Endothelial cell (in vitro differentiated cells): ENCODE measurements at places on chromosomes 12 and 14. TPM values are rescaled to one million over a fixed set of nuclear protein-coding genes. Genes with fewer than 3 reads are reported as not detected.
A peak's percentile ranks its signal among the peaks of the same experiment; 100 is the strongest.

DNA sequence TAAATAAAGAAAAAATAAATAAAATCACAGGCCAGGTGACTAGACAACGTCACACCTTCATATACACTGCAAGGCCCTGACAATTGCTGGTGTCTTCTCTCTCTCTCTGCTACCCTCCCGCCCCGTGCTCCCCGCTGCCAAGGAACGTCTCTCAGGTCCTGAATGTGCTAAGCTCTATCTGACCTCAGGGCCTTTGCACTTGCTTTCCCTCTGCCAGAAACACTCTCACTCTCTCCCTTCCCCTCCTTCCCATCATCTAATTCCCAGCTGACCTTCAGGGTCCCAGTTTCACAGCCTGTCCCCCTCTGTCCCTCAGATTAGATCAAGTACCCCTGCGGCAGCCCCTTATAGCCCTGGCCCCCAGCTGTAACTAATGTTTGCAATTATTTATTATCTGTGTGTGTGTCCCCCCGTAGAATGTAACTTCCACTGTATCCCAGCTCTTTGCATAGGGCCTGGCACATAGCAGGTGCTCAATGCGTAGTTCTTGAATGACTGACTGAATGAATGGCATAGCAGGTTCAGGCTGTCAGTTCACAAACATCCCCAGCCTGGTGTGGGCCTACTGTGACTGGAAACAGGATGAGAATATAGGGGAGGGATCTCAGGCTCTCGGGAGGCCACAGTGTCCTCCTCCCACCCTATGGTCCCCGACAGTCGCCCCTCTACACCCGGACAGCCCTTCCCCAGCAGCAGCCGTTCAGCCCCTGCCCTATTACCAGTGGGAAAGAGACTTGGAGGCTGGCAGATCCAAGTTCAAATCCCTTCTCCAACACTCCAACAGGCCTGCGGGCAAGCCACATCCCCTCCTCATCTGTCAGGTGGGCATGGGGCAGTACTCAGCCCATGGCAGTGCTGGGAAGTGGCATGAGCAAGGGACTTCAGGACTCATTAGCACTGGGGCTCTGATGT is 6.6 kb downstream of the BEGAIN start:
- H3K27ac ChIP-seq, result no peak overlapping the region
- DNase-seq, result no peak
- peaks cover 9% of the 10 kb centered on the region for H3K27me3 ChIP-seq
- H3K4me3 ChIP-seq, result no peak overlapping the region
- H3K4me1 ChIP-seq, result no peaks in the 10 kb centered on the region

RASSF9 gene
- 2.2 TPM for total RNA-seq

DNA sequence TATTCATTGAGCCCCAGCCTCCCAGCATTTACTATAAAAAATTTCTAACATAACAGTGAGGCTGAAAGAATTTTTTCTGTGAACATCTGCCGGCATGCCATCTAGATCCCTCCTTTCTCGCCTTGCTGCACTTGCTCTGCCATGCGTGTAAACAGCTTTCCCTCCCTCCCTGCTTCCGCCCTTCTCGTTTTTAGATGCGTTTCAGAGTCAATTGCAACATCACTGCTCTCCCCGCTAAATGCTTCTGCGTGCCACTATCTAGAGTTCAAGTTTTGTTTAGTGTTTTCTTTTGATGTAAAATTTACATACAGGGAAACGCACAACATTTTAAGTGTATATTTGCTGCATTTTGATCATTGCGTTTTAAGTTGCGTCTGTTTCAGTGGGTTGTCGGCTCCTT is 83.6 kb downstream of the CCDC92 start:
- H3K27me3 ChIP-seq, result peaks cover 13% of the 10 kb centered on the region
- no peak overlapping the region for H3K27ac ChIP-seq
- peaks cover 7% of the 10 kb centered on the region for H3K4me1 ChIP-seq
- H3K36me3 ChIP-seq, result no peaks in the 10 kb centered on the region

EPS8 gene
- total RNA-seq, result 2.7 TPM

AQP6 gene
- total RNA-seq, result not detected

DNA sequence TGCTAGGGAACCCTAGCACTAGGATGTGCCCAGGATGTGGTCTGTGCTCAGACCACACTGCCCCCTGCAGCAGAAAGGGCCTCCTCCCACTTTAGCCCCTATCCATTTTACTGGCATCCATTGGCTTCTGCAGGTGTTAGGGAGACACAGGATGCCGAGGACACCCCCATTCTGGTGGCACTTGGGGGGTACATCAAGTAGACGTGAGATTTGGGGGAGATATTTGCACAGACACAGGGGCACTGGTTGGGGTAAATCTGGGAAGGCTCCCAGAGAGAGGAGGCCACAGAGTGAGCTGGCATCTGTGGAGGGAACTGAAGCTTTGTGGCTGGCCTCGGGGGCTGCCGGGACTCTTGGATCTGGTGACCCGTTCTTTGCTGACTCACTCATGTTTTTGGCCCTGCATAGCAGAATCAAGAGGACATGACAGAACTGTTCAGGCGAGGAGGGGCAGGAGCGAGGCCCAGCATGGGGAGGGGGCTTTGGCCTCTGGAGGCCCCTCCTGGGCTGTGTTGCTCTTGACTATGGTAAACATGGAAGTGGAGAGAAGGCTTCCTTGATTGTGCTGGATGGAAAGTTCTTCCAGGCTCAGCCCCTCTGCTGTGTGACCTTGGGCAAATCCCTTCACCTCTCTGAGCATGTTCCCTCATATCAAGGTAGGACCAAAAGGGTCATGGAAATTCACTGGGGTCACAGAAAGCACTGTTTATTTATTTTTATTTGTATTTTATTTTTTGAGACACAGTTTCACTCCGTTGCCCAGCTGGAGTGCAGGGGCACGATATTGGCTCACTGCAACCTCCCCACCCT is 1.8 kb downstream of the PLBD2 start:
- H3K36me3 ChIP-seq, result no peaks in the 10 kb centered on the region
- DNase-seq, result no peak
- H3K4me3 ChIP-seq, result no peak overlapping the region

OTOGL gene
- 0.31 TPM for total RNA-seq

DNA sequence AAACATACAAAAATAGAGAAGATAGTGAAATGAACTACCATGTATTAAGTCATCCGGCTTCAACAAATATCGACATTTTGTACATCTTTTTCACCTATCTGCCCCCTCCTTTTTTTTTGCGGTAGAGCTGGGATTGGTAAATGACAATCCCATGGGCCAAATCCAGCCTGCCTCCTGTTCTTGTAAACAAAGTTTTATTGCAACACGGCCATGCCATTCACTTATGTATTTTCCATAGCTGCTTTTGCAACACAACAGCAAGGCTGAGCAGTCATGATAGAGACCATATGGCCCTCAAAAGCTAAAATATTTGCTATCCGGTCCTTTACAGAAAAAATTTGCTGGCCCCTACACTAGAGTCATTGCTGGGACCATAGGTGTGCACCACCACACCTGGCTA is 58.1 kb upstream of the PLEKHG3 start:
- DNase-seq, result no peak
- H3K27ac ChIP-seq, result peak overlapping the region; percentile 99
- peaks cover 6% of the 10 kb centered on the region for H3K27me3 ChIP-seq
- peaks cover 28% of the 10 kb centered on the region for H3K4me1 ChIP-seq

DNA sequence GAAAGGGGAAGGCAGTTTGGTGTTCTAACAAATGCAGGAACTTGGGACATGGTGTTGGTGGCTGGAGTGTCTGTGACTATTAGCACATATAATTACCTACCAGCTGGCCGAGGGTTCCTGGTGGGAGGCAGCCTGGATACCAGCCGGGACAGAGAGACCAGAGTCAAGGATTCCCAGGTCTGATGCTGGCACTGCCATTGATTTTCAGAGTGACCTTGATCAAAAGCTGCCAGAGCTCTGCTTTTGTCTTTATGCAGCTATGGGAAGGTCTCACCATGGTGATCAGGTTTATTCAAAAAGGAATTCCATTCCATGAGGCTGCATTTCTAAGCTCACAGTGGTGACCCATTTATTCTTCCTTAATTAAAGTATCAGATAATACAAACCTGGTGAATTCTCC is 101.0 kb upstream of the PWP1 start:
- H3K4me1 ChIP-seq, result no peaks in the 10 kb centered on the region
- peaks cover 18% of the 10 kb centered on the region for H3K27me3 ChIP-seq
- no peak for DNase-seq

GRCh38 chr14:33934938-33935337 is 15.9 kb downstream of the EGLN3 start:
- H3K4me3 ChIP-seq, result no peak overlapping the region
- H3K27me3 ChIP-seq, result no peaks in the 10 kb centered on the region
- DNase-seq, result no peak
- H3K36me3 ChIP-seq, result no peaks in the 10 kb centered on the region
- peaks cover 45% of the 10 kb centered on the region for H3K4me1 ChIP-seq
- H3K27ac ChIP-seq, result no peak overlapping the region

DNA sequence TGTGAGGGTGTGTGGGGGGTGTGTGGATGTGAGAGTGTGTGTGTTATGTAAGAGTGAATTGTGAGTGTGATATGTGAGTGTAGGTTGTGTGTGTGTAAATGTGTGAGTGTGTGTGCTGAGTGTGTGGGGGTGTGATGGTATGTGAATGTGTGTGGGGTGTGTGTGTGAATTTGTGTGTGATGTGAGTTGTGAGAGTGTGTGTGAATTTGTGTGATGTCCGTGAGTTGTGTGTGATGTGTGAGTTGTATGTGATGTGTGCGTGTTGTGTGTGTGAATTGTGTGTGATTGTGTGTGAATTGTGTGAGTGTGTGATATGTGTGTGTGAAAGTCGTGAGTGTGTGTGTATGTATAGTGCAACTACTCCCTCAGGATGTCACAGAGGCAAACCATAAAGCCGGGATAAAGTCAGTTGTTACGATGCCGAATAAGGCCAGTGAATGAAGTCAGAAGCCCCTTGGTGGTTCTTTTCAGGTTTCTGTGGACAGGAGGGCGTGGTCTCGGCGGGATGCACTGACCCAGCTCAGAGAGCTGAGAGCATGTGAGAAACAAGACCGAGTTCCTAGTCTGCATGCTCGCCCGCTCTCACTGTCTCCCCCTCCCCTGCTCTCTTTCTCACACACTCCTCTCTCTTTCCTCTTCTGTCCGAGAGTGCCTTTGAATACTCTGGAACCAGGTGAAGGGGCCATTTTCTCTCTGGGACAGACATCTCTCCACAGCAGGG is 71.8 kb upstream of the MAX start:
- no peak overlapping the region for H3K27ac ChIP-seq
- H3K4me1 ChIP-seq, result peaks cover 4% of the 10 kb centered on the region
- H3K36me3 ChIP-seq, result no peaks in the 10 kb centered on the region
- H3K27me3 ChIP-seq, result no peaks in the 10 kb centered on the region
- no peak for DNase-seq
- H3K4me3 ChIP-seq, result no peak overlapping the region

DNA sequence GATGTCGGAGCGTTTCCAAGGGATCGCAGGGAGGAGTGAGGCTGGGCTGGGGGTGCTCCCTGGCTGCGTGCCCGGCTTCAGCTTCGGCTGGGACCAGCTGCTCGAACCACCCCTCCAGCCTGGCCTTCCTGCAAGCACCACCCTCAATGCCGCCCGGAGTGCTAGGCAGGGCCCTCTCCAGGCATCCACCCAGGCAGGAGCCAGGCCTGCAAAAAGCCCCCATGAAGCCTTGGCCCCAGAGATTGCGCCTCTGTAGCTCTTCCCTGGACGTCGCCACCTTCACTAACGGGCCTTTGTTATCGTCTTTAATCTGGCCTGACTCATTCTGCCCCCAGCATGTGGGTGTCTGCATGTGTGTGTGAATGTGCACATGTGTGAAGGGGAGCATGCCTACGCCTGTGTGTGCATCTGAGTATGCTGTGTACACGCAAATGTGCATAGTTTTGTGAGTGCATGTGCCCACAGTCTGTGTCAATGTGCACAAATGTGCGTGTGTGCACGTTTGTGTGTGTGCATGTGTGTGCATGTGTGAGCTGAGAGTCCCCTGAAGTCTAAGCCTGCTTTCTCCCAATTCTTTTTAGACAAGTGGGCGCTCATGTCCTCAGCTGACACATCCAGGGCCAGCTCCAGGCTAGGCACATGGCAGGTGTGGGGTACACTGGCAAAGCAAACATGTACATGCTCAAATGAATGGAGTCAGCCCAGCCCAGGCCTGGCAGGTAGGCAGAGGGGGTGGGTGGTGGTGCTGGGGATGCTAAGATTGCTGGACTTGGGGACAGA is 195.4 kb upstream of the C14orf180 start:
- H3K36me3 ChIP-seq, result peaks cover 6% of the 10 kb centered on the region
- no peak overlapping the region for H3K4me3 ChIP-seq
- no peak overlapping the region for H3K27ac ChIP-seq
- DNase-seq, result no peak
- H3K4me1 ChIP-seq, result no peaks in the 10 kb centered on the region

MYF5 gene
- total RNA-seq, result not detected

DNA sequence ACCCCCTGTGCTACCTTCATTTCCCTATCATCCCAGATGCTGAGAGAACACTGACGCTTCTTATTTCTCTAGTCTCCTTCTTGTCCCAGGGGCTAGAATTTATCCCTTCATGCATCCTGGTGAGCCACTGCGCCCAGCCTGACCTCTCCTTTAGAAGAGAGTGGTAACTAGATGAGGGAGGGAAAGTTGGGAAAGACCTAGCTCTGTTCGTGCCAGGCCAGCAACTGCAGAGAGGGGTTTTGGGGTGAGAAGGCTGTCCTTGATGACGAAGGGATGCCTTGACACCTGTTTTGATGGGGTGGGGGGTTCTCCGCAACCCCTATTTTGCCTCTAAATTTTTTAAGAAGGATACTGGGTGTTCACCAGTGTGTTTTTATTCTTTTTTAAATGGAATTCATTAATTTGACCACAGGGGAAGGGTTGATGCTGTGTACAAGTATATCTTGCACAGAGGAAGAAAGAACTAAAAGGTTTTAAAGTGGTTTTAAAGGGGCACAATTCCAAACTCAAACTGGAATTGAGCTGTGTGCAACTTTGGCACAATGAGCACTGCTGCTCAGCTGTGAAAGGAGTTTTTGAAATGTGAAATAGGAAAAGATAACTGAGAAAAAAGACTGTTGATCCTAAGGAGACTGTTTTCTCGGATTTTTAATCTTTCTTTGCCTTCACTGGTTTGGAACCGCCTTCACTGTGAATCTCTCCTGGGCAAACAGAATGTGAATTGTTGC is 7.0 kb upstream of the MMP19 start:
- DNase-seq, result no peak
- H3K4me1 ChIP-seq, result peaks cover 17% of the 10 kb centered on the region
- no peak overlapping the region for H3K4me3 ChIP-seq
- H3K27me3 ChIP-seq, result peaks cover 3% of the 10 kb centered on the region

- peaks cover 30% of the 10 kb centered on the region for H3K4me1 ChIP-seq
- H3K27me3 ChIP-seq, result peaks cover 3% of the 10 kb centered on the region
- no peak overlapping the region for H3K4me3 ChIP-seq
- H3K36me3 ChIP-seq, result peaks cover 9% of the 10 kb centered on the region
These were observed 10.7 kb downstream of the PCNX4 start for GRCh38 chr14:60102389-60102788.

DNA sequence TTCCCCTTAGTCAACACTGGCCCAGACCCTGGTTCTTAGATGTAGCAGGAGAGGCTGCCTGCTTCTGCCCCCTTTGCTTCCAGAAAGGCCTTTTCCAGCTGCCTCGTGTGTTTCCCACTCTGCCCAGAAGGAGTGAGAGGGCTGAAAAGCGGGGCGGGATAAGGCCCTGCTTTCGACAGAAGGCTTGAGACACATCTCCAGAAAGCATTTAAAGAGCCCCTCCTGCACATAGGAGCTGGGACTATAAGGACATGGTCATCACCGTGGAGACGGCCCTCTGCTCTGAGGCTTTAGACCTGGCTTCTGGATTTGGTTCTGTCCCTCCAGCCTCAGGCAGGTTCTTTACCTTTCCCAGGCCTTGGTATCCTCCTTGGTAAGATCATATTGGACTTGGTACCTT is 11.9 kb downstream of the CALM1 start:
- H3K27me3 ChIP-seq, result peaks cover 1% of the 10 kb centered on the region
- H3K36me3 ChIP-seq, result peaks cover 25% of the 10 kb centered on the region
- DNase-seq, result no peak
- H3K4me1 ChIP-seq, result peaks cover 5% of the 10 kb centered on the region

SALL2 gene
- total RNA-seq, result 38.4 TPM
